ENCODE measurements at places on chromosomes 7 and 10.

DNA sequence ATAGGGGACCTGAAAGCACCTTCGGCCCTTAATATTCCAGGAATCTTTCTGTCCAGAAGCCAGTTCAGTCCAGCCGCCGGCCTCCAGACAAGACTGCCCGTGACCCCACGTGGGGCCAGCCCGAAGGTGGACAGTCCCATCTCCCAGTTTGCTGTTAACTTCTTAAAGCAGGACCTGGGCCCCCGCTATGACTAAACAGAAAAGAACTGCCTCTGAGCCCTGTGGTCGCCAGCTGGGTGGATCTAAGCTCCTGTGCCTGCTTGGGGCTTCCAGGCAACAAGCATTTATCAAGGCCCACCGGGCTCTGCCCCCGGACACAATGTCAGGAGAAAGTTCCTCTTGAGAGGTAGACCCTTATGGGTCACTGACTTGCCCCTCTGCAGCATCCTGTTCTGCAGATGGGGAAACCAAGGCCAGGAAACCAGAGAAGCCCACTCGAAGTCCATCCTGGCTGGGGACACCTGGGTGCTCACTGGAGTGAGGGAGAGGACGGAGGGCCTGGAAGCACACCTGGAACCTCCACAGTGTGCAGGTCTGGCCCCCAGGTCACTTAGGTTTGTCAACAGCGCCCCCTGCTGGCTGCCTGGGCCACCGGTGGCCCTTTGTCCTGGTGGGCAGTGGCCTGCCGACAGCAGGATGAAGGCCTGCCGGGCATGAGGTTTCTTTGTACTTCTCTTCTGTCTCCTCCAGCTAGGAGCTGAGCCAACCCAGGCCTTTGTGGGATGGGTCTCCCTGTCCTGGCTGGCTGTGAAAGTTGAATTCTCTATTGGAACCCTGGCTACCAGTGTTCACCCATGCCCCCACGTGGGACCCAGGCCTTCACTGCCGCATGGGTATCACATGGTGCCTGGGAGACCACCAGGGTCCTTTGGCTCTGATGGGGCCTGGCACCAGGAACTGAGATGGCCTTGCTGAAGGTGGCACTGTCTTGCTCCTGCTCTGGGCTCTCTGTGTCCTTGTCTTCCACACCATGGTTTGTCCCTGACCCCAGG lies 128.0 kb downstream of the ZMIZ1 start:
- no peak for DNase-seq

DNA sequence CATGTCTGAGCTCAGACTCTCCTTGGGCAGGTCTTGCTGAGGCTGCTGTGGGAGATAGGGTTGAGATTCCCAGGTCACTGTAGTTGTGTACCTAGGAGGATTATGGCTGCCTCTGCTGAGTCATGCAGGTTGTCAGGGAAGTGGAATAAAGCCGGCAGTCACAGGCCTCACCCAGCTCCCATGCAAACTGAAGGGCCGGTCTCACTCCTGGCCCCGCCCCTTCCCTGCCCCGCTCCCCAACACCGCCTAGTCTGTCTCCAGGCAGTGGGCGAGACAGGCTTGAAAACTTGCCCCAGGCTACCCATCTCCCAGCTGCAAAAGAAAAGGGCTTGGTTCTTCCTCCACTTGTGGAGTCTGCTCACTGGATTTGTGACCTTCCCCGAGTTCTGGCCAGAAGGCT lies 41.6 kb upstream of the SDHAF3 start:
- no peak for DNase-seq

DNA sequence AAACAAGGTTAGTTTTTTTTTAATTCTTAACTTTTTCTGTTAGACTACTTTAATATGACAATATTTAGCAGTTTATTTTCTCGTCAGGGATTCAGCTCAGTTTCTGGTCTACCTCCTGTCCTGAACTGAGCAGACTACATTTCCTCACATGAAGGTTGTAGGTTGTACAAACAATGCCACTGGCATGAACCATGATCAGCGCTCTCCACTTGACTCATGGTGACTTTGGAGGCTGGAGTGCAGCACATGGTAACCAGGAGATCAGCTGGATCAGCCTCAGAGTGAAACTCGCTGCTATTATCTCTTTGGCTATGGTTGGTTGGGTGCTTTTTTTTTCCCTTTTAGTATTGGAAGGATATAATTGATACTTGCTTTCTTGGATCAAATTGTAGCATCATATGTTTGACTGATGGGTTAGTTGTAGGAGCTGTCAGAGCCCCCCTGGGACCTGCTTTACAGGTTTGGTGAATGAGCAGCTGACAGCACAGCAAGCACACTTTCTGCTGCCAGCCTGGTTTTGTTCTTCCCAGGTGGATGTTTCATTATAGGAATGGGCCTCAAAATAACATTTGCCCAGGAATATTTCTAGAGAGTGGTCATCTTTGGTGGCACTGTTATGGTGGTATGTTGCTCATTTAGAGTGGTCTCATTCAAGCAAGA lies 556.4 kb downstream of the AUTS2 start:
- DNase-seq: no peak

DNA sequence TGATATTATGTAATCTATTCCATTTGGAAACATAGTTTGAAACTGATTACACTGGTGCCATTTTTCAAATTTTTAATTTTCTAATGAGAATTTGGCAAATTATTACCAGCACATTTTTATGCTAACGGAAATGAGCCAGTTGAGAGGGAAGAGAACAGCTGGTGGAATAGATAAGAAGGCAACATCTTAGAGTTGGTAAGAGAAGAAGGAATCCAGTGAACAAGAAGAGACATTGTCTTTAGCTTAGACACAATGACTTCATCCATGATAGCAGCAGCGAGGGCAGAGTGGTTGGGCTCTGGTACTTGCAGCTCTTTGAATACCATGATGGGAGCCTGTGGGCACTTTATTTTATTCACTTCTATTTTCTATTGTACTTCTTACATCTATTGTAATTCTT lies 89.6 kb downstream of the CHRM2 start:
- DNase-seq: no peak

- peak; percentile 21 for DNase-seq
Measured at GRCh38 chr7:157136372-157136771, 2.4 kb upstream of the UBE3C start.

- no peak for DNase-seq
Measured at GRCh38 chr10:129940617-129941198, 23.4 kb downstream of the EBF3 start.

Measured in BJ (cell line).